ENCODE measurements at places on chromosomes 2 and 18.

DNA sequence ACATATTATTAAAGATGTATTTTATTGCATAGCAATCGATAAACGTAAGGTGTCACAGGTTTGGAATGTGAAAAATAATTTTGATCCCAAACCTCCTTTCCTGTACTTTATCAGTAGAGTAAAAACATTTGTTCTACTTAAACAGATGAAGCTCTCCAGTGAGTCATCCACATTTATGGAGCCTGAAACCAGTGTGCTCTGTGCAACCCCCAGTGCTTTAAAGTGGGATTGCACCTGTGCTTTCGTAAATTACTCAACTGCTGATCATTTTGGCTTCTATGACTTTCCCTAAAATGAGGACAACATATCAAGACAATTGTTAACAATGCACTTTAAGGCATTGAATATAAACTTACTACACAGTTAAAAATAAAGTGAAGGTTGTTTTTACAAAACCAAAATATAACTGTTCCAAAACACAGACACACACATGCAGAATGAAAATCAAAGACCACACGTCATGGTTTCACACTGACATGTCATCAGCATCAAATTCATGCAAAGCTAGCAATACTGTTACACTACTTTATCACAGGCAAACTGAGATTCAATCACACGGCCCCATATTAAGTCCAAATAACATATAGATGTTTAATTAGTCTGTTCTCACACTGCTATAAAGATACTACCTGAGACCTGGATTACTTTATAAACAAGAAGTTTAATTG, 9.7 kb downstream of the TMEM18 start:
- peak; percentile 83 for DNase-seq

- peak; percentile 77 for DNase-seq
Observed at GRCh38 chr18:2932247-2933181, 80.4 kb downstream of the LPIN2 start.

DNA sequence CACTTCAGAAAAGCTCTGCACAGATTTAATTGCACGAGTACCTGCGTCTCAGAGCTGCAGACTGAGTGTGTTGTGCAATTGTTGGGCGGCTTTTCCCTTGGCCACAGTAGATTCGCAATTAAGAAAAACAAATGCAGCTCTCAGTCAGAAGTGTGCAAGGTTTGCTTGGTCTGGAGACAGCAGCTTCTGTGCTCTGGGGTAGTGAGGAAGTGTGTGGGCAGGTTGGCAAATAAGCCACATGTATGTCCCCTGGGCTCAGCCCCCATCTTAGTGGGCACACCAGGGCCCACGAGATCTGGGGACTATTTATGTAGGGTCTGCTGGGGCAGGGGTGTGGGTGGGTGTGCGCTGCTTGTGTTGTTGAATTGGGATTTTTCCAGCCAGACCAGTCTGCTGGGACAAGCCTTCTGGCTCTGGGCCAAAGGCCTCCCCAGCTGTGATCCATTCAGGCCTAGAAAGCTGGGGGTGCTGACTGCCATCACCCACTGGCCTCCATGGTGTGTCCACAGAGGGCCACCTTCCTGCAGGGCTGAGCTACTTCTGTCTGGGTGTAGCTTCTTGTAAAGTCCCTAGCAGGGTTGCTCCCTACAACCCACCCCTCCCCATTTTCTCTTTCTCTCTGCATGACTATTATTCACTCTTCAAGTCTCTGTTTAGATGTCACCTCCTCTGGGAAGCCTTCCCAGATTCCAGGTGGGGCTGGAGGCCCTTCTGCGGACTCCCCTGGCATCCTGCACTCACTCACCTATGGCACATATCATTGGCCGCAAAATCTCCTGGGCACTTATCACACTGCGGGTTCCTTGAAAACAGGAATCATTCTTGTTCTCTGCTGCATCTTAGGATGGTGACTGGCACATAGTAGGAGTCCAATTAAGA, 67.8 kb downstream of the ODC1 start:
- peak; percentile 38 for DNase-seq

GRCh38 chr18:56913941-56914340, 232.9 kb upstream of the BOD1L2 start:
- no peak for DNase-seq

GRCh38 chr2:138782383-138782782, 2.2 kb upstream of the NXPH2 start:
- no peak for DNase-seq
